ENCODE measurements at places on chromosomes 4 and X.

- no peak for DNase-seq
Observed at GRCh38 chrX:46678232-46678631, 80.7 kb downstream of the SLC9A7 start.

- DNase-seq, result no peak
Observed at GRCh38 chr4:57131849-57132742, 21.9 kb upstream of the IGFBP7 start.

DNA sequence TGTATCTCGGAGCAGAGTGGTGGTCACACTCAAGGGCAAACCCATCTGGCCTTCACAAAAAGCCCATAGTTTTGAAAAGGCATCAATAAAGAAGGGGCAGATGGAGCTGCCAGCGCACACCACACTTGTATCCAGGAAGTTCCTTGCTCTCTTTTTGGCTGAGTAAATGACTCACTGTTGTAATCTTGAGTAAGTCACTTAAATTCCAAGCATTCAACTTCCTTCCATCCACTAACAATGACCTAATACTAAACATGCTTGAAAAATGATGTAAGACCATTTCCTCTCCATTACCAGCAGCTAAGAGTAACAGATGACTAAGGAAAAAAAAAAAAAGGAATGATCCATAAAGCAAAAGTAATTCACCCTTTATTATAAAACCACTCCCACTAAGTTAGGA lies 32.4 kb upstream of the MYOZ2 start:
- DNase-seq, result no peak

DNA sequence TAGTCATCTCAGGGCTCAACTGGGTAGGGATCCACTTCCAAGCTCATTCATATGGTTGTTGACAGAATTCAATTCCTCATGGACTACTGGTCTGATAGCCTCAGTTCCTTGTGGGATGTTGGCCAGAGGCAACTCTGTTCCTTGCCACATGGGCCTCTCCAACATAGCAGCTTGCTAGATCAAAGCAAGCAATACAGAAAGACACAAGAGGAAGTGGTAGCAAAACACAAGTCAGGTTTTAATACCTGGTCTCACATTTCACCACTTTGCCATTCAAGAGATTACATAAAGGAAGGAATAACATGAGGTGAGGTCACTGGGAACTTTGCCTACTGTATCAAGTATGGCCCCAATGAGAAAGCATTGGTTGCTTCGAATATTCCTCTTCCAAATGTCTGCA lies 79.2 kb downstream of the PRSS12 start:
- no peak for DNase-seq

- DNase-seq, result no peak
Observed at GRCh38 chr4:184066584-184067300, 150.9 kb downstream of the ENPP6 start.

DNA sequence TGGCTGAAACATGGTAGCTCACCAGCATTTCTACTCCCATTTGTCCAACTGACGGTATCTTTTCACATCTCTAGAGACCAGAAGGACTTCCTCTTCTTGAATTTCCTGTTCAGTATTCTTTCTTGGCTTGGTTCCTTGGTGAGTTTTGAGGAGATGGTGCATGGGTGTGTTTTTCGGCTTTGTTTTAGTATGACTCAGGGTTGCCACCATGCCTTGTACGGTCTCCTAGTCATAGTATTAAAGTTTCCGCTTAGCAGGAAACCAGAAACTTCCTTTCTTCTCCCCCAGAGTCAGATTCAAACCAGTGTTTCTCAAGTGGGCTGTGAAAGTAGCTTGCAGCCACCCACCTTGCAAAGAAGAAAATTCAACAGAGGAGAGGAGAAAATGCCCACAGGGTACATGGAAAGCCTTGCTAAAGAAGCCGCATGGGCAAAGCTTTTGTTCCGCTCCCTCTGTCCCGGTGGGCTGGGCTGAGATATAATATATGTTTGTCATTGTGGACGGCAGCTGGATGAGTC lies 5.7 kb downstream of the CD99 start:
- no peak for DNase-seq

DNA sequence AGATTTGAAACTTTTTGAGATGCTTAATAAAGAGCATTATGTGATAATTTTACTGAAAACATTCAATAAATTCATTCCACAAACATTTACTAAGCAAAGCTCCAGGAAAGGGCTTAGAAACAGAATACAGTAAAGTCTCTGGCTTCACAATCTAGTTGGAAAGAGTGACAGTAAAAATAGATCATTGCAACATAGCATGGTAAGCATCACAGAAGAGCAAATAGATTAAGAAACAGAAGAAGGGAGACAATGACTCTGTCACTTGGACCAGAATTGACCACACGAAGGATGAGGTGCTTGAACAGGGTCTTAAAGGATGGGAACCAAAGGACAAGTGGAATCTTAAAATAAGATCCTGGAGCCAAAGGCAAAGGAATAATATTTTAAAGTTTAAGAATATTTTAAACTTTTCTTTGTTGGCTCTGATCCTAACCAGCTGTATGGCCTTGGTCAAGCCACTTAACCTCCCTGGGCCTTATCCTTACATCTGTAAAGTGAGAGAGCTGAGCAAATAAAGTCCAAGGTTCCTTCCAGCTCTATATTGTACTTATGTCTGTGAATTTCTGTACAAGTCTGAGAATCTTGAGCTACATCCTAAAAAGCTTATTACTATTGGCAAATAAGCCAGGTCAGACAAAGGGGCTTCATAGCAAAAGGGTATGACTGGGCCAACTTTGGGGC lies 33.9 kb downstream of the SEC24D start:
- DNase-seq, result no peak

DNA sequence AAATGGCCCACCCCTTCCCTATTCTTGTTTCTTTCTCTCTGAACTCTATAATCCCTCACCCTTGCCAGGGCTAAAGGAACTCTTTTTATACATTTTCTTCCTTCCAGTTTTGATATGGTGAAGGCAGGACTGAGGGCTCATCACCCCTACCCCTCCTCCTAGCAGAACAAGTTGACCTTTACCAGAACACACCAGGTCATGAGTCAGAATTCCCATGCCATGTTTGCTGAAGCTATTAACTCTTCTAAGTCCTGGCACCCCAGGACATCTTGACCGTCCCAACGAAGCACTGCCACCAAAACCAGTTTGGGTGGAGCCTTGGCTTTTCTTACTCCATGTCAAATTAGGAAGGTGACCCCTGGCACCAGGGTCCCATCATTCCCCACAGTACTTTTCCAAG lies 57.5 kb upstream of the DYNLT3 start:
- no peak for DNase-seq

GRCh38 chr4:147938496-147938895 lies 206.6 kb downstream of the ARHGAP10 start:
- DNase-seq, result no peak

Data from midbrain (tissue), 1 donor.